ENCODE measurements at places on chromosomes 4 and X.

DNA sequence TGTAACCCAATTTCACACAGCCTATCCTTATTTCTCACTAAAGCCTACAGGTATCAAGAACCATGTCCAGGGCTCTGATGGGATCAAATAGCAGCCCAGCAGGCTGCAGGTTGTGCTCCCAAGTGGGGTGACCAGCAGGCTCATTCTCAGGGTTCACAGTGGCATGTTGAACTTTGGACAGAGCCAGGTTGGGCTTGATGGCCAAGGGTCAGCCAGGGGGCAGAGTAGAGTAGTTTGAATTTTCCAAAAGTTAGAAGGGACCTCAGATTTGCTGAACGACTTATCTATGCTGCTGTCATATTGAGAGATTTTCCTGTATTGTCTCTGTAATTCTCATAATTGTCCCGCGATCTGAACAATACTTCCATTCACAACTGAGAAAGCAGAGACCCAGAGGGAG is 310.8 kb upstream of the BOD1L1 start:
- no peaks in the 10 kb centered on the region for H3K27me3 ChIP-seq
- DNase-seq = no peak
- H3K4me3 ChIP-seq = no peak overlapping the region

DNA sequence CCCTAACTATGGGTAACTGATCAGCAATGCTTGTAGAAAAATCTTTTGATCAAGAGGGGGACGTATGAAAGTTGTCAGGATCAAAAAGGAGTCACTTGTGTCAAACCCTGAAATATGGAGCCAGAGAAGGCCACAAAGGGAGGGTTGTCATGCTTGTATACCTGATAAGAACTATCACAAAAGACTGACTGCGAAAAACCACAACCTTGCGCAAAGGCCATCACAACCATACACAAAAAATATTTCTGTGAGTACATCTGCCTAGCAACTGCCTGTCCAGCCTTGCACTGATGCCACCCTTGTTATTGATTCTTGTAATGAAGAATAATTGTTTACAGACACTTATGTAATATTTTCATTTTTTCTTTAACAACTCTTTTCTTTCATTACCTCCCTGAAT is 22.8 kb upstream of the EIF4E start:
- DNase-seq = no peak
- no peak overlapping the region for H3K27ac ChIP-seq
- H3K36me3 ChIP-seq = no peaks in the 10 kb centered on the region
- H3K4me1 ChIP-seq = no peaks in the 10 kb centered on the region

DNA sequence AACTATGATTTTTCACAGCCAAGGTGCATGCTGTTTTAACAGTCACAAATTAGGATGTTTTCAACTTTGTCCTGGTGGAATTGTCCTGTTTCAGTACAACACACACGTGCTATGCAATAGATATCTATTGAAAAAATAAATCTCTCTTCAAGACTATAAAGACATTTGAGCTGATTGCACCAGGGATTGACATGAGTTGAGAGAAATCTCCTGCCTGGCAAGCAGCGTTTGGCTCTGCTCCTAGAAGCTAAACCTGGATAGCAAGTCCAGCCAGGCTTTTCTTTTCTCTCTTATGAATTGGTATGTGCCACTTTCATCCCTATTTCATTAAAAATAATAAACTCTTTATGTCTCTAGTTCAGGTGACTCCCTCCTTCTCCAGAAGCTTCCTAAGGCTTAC is 16.6 kb upstream of the NPNT start:
- H3K36me3 ChIP-seq = peaks cover 7% of the 10 kb centered on the region
- H3K27ac ChIP-seq = no peak overlapping the region
- no peak for DNase-seq

- no peak for DNase-seq
- H3K4me3 ChIP-seq = no peak overlapping the region
- H3K27ac ChIP-seq = no peak overlapping the region
Observed at GRCh38 chr4:122146652-122147051, 5.5 kb upstream of the BLTP1 start.

- no peak overlapping the region for H3K4me3 ChIP-seq
- no peak overlapping the region for H3K27ac ChIP-seq
- no peaks in the 10 kb centered on the region for H3K27me3 ChIP-seq
- H3K4me1 ChIP-seq = no peaks in the 10 kb centered on the region
Observed at GRCh38 chrX:29948653-29949052, 266.7 kb upstream of the MAGEB2 start.

DNA sequence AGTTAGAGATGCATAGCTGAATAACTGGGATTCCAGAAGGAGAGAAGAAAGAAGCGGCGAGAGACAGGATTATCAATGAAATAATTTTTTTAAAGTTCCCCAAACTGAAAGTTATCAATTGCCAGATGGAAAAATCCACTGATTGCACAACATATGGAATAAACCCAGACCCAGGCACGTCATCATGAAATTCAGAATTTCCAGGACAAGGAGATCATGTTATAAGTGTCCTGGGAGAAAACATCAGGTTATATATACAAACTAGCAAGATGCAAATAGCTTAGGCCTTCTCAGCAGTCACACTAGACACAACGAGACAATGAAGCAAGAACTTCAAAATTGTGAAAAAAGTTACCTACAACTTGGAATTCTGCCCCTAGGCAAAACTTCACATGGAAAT is 200.0 kb downstream of the PALLD start:
- H3K4me3 ChIP-seq = no peak overlapping the region
- no peak overlapping the region for H3K27ac ChIP-seq
- H3K36me3 ChIP-seq = no peaks in the 10 kb centered on the region
- H3K27me3 ChIP-seq = no peaks in the 10 kb centered on the region

GRCh38 chr4:133152330-133152821 is 3.3 kb downstream of the PCDH10 start:
- H3K4me3 ChIP-seq = peak overlapping the region; percentile 92
- H3K27me3 ChIP-seq = peaks cover 38% of the 10 kb centered on the region
- H3K27ac ChIP-seq = no peak overlapping the region
- H3K36me3 ChIP-seq = no peaks in the 10 kb centered on the region
- H3K4me1 ChIP-seq = no peaks in the 10 kb centered on the region

Measured in H9 (cell line).